Stomach (tissue), 19 donors: ENCODE measurements at places on chromosomes 3 and 15.

DNA sequence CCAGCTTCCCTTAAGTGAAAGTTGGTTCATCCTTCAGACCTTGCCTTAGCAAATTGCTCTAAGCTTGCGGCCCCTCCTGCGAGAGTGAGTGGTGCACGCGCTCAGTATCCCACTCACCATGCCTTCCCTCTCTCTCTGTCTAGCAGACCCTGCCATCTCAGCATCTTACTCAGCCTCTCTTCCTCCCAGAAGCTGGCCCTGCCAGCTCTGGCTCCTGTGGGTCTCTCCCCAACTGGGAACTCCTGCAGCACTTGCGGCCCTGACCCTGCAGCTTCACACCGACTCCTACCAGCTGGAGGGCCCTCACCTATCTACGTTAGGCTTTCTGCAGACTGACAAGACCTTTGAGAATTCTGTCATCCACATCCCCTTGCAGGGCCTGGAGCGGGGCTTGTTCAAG is 286.1 kb upstream of the TLE3 start:
- DNase-seq, result no peak

DNA sequence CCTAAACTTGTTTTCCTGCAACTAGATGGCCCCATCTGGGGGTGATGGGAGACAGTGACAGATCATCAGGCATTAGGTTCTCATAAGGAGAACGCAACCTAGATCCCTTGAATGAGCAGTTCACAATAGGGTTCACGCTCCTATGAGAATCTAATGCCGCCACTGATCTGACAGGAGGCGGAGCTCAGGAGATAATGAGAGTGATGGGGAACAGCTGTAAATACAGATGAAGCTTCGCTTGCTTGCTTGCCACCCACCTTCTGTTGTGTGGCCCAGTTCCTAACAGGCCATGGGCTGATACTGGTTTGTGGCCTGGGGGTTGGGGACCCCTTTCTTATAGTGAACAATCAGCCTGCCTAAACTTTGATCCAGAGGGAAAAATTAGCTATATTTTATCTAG is 15.2 kb upstream of the C3orf49 start:
- no peak for DNase-seq

DNA sequence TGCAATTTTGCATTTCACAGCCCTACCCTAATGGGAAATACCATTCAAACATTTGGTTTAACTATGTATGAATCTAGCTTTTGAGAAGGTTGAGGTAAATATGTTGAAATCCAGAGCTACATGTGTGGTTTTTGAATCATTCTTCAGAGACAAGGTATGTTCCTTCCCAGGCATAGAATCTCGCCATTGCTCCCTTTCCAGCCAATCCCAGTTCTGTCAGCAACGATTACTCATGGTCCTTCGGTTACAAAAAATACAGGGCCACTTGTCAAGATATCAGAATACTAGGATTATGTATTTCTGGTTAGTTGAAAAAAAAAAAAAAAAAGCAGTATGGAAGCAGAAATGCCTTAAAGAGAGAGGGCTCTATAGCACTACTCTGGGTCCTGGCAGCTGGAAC is 182.4 kb downstream of the RBMS3 start:
- no peak for DNase-seq

DNA sequence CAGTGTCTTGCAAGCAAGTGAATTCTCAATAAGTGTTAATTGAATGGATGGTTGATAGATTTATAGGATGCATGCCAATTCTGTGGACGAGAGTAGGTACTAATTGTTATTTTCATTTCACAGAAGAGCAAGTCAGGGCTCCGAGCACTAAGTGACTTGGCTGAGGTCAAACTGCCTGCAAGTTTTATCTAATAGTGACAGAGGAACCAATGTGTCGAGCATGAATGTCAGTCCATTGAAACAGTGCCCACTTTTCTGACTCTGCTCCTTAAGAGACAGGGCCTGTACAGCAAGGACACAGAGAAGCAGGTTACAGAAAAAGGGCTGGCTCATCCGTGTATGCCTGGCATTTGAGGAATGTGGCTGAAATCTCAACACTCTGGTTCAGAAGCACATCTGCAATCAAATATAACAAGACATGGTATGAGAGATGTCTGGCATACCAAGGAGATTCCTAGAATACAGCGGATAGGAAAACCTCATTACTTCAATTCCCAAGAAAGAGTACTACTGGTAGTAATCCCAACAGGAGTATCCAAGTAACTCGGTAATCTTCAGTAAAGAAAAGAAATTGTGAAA is 6.0 kb upstream of the B3GNT5 start:
- DNase-seq, result no peak

GRCh38 chr3:156680243-156680914 is 6.0 kb downstream of the TIPARP start:
- DNase-seq, result no peak

GRCh38 chr3:175777495-175777894 is 918.4 kb downstream of the NAALADL2 start:
- DNase-seq, result no peak

DNA sequence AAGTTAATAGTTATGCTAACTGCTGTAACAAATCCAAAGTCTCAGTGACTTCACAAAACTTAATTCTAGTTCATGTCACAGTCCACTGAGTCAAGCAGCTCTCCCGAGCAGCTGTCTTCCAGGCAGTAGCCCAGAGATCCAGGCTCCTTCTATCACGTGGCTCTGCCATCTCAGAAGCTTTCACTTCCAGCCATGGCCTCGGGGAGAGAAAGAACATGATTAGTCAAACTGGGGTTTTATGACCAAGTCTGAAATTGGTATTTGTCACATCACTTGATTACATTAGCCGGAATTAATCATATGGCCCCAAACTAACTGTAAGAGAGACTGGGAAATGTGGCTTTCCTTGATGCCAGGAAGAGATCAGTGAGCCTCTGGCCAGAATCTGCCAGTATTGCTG is 70.2 kb upstream of the DGKG start:
- no peak for DNase-seq

DNA sequence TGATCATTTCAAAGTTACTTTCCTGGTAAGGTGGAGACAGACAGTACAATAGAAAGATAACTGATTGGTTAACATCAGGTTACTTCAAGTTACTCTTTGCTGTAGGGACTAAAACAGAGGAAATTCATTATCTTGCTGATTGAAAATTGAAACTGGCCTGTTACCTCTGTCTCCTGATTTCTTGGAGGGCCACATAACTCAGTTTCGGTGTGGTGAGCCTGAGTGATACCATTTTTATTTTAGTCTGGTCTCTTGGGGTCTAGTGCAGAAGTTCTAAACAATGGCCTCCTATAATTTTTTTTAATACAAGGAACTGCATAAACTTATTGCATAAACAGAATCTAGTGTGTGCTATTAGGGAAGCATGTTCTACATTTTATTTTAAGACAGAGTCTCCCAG is 1.2 kb upstream of the ICE2 start:
- DNase-seq, result no peak
